ENCODE measurements at places on chromosomes 4 and X. TPM values are rescaled to one million over a fixed set of nuclear protein-coding genes. Genes with fewer than 3 reads are reported as not detected.
A peak's percentile ranks its signal among the peaks of the same experiment; 100 is the strongest.

Gene CLNK
- not detected for total RNA-seq

- no peak for DNase-seq
Measured at GRCh38 chr4:126267689-126268088, 952.9 kb downstream of the FAT4 start.

DNA sequence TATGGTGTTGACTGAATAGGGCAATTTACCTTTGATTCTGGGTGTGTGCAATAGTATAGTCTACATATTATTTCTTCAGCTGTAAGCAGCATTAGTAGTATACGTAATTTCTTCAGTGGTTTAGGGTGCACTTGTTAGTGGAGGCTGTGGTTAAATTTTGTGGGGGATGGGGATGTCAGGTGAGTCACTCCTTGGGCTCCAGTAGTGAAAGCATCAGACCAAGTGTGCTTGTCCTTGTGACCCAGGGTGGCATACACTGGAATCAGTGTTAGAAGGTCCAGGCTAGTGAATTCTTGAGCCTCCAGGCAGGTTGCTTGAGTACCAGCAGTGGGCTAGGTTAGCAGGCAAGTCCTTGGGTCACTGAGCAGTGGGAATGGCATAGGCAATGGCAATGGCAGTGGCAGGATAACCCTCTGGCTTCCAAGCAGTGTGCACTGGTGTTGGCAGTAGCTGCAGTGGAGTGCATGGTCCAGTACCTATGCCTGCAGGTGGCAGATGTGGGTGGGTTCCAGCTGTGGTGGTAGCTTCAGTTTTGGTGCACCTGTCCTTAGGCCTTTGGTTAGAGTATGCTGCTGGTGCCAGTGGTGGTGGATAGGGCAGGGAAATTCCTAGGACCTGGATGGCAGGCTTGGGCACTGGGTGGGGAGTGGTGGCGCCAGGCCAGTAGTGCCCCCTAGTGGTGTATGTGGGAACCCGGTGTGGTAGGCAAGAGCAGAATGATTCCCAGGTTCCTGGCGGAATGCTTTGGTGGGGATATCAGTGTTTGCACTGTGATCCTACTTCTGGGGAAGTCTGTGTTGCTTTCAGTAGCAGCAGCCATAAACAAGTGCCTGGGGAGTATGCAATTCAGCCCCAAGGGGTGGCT lies 531.0 kb downstream of the SMARCA1 start:
- no peak for DNase-seq

DNA sequence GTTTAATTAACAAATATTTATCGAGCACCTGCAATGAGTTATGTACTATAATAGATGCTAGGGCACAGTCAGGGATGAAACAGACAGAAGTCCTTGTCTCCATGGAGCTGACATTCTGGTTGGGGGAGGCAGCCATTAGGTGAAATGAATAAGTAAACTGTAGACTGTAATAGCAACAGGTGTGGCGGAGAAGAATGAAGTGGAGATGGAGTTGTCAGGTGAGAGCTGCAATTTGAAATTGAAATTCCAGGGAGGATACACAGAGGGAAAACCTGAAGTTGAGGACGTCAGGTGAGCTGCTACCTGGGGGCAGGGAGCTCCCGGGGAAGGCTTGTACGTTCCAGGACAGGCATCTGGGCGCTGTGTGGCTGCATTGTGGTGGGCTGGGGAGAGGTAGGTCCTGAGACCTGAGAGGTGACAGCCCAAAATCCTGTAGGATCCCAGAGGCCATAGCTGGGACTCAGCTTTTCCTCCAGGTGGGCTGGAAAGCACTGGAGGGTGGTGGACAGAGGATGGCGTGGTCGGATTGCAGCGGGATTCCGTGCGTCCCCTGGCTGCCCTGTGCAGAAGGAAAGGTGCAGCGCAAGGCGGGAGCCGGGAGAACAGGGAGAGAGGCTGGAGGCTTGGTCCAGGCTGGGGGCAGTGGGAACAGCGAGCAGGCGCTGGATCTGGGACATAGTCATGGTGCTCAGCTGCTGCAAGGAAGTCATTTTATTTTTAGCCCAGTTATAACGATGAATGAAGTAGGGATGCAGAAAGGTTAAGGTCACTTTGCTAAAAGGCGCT lies 24.8 kb downstream of the CYTL1 start:
- no peak for DNase-seq

Gene CXCL9
- total RNA-seq = not detected

DNA sequence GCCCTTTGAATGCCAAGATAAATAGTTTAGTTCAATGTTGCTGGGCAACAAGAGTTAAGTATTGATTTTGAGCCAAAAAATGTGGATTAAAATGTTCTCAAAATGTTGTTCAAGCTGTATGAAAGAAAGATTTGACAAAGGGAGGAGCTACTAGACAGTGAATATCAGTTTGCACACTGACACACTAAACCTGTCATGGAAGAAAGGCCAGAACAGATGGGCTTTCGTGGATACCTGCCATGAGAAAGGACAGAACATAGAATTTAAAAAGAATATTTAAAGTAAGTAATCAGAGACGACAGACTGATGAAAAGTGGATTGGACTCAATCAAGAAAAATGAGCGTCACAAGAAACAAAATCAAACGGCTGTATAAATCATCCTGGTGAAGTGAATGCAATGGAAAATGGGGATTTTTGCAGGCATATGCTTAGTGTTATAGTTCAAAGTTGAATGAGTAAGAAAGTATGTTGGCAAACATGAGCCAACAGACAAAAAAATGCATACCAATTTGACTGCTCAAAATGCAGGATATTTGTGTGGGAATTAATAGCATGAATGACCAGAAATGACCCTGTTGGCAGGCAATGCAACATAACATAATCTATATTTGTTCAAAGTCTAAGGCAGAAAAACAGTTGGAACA lies 7.4 kb downstream of the PCDH18 start:
- DNase-seq = no peak

GRCh38 chr4:82388405-82388804 lies 14.6 kb upstream of the HNRNPD start:
- DNase-seq = no peak

- peak; percentile 71 for DNase-seq
Measured at GRCh38 chr4:159227984-159228383, 125.1 kb downstream of the RAPGEF2 start.

DNA sequence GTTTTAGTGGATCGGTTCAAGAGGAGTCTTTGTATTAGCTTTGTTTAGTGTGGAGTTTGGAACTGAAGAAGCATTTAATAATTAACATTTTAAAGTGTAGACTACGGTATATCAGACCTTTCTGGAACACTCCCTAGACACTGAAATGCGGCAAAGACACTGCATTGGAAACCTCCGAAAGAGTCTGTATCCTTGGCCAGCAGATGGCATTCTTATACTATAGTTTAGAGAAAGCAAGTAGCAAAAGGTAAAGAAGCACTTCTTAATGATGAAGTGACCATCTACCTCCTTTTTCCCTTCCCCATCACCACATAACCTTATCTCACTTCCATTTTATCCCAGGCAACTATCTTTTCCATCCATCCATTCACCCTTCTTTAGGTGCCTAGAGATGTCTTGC lies 7.6 kb downstream of the FABP2 start:
- DNase-seq = no peak

Gene SAGE1
- total RNA-seq = not detected
